A549 treated with dexamethasone at 1 μM for 4 hours (cell line): ENCODE measurements at places on chromosomes 5 and 9. TPM values are rescaled to one million over a fixed set of nuclear protein-coding genes. Genes with fewer than 3 reads are reported as not detected.

The ASPN gene
- total RNA-seq = not detected in 5 replicates

The TCF7 gene
- total RNA-seq = 9.6 to 13.2 TPM (median 12.5 TPM) in 5 replicates

The CCL21 gene
- total RNA-seq = not detected in 5 replicates

The INSYN2B gene
- total RNA-seq = 0.13 to 0.20 TPM (median 0.16 TPM) in 5 replicates

The NTRK2 gene
- 0.01 to 0.04 TPM (median 0.03 TPM) in 4 of 5 replicates, not detected in the other for total RNA-seq

The DOCK8 gene
- 0.23 to 0.48 TPM (median 0.38 TPM) in 5 replicates for total RNA-seq

The GARIN3 gene
- total RNA-seq = not detected in 5 replicates

The SMIM32 gene
- total RNA-seq = not detected in 5 replicates

The ABO gene
- total RNA-seq = not detected in 5 replicates

The FRMPD1 gene
- 0.03 to 0.07 TPM (median 0.06 TPM) in 5 replicates for total RNA-seq

The C6 gene
- not detected in 5 replicates for total RNA-seq

The ANKRD20A1 gene
- total RNA-seq = 0.77 to 1.8 TPM (median 1.5 TPM) in 5 replicates

The SOHLH1 gene
- total RNA-seq = 0.06 to 0.11 TPM in 2 of 5 replicates, not detected in the others

The FOXD4L6 gene
- total RNA-seq = 0.08 to 0.09 TPM (median 0.09 TPM) in 3 of 5 replicates, not detected in the others

The PCDH12 gene
- 0.01 to 0.06 TPM (median 0.02 TPM) in 3 of 5 replicates, not detected in the others for total RNA-seq

The PDGFRB gene
- total RNA-seq = 0.14 to 0.27 TPM (median 0.22 TPM) in 5 replicates

The SLC36A3 gene
- total RNA-seq = not detected in 5 replicates

The LSM11 gene
- 2.7 to 3.6 TPM (median 3.3 TPM) in 5 replicates for total RNA-seq

The MOCS2 gene
- total RNA-seq = 30.1 to 33.8 TPM (median 31.7 TPM) in 5 replicates

The ORM2 gene
- not detected in 5 replicates for total RNA-seq

The PHF24 gene
- 0.08 to 0.19 TPM (median 0.14 TPM) in 5 replicates for total RNA-seq
